ENCODE measurements at places on chromosomes 2 and 18.

DNA sequence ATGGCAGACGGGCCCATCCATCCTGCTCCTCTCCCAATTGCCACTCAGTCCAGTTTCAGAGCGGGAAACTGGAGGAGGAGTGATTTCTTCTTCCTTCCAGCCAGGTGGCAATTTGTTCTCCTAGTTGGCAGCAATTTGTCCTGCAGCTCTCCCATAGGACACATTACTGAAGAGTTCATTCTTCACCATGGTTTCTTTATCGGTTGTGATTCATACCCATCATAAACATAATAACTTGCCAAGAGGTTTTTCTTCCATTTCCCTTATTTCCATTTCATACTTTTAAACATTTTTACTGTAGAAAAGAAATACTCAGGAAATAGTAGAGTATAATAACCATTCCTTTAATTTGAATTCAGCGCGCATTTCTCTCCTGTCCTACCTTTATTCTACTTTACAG is 377.9 kb upstream of the RAB12 start:
- DNase-seq = no peak

GRCh38 chr2:20573620-20574422 is 77.1 kb downstream of the HS1BP3 start:
- DNase-seq = no peak

DNA sequence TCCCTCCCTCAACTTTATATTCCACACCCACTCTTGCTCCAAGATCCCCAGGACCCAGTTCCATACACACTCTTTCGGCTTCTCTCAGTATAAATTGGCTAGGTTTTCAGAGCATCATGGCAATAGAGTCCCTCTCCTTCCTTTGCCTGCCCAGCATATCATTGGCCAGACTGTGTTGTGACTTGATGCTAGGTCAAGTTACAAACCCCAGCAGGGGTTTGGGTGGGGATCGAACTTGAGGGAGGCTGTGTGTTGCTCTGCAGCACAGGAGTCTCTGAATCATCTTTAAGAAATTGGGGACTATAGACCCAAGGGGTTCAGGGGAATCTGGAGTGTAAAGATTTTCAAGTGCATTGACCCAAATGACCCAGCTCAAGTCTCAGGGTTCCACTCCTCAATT is 477.5 kb upstream of the MEIS1 start:
- no peak for DNase-seq

- no peak for DNase-seq
Measured at GRCh38 chr2:111184725-111185310, 64.1 kb downstream of the BCL2L11 start.

Data from stimulated activated CD4-positive, alpha-beta T cell treated with anti-CD3 and anti-CD28 coated beads, Interleukin-4, amount 100 ng/mL, for 48 hours (primary cell).